ENCODE measurements at places on chromosomes 7 and 10.

DNA sequence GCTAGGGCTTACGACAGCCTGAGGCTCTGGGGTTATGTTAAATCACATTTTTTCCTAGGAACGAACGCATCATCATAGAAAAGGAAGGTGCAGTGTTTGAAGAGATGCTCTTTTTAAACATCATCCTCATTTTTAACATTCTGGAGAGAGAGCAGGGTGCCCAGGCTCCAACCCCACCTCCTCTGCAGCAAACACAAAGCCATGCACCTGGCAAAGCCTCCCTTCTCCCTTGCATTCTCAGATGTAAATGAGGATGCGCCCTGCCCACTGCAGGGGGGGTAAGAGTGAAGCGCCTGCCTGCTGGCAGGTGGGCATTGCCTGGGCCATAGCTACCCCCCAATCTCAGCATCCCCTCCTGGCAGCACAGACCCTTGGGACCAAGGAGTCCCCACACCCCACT, 92.4 kb downstream of the PTPRN2 start:
- peak; percentile 8 for DNase-seq

DNA sequence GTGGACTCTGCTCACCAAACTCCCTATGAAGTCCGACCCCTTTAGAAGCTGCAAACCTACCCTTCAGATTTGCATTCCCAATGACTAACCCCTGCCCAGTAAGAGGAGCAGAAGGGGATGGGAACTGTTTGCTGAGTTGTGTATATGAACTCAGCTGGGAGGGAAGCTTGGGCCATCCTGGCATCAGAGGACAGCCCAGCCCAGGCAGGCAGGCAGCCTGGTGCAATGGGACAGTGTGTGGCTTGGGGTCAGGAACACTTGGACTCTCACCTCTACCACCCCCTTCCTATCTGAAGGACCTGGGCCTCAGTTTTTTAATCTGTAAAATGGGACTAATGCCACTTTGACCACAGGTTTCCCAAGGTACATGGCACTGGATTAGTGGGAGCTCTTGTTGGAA, 147.4 kb upstream of the GPR26 start:
- no peak for DNase-seq

- DNase-seq = no peak
Measured at GRCh38 chr10:90905925-90906324, 15.0 kb downstream of the ANKRD1 start.

GRCh38 chr7:57414852-57415251, 35.1 kb upstream of the ZNF716 start:
- no peak for DNase-seq

GRCh38 chr7:151086802-151087244, 548 bp downstream of the AGAP3 start:
- peak; percentile 48 for DNase-seq

GRCh38 chr7:117873310-117874190, at the start of gene CTTNBP2:
Gene CTTNBP2, minus strand, starts transcription at chr7:117873441. Its CDS starts 26 bp downstream, at chr7:117873415.
- no peak for DNase-seq

DNA sequence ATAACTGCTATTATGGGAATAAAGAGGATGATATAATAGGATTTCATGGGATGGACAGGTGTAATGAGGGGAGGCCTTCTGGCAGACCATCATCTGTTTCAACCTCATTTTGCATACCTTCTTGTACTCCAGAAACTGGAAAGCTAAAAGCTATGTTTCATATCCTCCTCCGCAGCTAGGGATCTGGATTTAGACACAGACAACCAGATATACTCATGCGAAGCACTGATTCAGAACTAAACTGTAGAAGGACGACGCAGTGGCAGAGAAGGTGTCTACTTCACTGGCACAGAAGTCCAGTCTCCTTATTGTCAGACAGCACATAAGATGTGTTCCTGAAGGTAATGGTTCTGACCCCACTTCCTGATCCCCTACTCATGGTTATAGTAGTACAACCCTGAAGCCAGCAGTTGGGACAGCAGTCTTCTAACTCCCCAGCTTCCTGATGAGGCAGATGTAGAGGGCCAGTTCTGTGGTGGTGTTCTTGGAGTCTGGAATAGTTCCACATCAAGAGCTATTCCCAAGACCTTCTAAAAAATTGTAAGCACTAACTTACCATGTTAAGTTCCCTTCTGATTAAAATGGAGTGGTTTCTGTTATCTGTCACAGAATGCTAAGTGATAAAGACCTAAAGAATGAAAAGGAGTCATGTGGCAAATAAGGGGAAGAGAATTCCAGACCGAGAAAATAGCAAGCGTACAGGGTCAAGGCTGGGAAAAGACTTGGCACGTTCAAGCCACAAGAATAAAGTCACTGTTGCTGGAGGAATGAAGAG, 550.3 kb downstream of the GRM8 start:
- no peak for DNase-seq

GRCh38 chr10:436013-436697, 253.3 kb downstream of the DIP2C start:
- DNase-seq = no peak

DNA sequence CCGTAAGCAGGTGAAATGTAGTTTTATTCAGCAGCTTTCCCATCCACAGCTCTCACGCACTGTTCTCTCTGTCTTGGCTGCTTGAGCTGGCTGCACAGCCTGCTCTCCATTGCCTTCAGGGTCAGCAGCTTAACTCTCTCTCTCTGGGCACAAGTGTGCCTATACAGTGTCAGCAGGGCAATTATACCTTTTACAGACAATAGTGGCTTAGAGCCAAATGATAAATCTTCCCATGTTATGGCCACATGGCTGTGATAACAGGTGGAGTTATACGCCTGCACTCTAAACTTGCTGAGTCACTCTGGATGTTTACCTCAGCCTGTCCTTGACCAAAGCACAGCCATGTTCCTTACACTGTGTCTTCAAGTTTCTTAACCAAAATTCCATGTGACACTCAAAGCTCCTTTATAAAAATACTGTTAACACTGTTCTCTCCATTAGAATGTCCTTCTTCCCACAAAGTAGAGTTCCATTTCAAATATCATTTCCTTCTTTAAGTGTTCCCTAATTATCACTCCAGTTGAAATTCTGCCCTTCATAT, 6.1 kb downstream of the RNF133 start:
- DNase-seq = no peak
